CD4-positive, alpha-beta T cell treated with Interleukin-21 for 1 hour (primary cell): ENCODE measurements at places on chromosomes 11 and 22.

DNA sequence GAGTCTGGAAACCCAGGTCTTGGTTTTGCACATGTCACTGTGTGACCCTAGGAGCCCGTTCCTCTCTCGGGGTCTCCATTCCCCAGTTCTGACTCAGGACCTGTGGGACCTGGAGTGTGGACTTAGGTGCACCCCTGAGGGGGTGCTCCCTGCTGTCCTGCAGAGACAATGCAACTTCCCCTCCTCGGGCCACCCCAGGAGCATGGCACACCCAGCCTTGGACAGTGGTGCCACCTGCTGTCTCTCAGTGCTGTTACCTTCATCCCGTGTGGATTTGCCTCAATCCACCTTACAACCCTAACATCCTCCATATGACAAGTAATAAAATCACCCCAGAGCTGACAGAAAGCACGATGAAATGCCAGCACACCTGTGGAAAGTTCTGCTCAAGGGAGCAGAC lies 27.5 kb upstream of the CRYBB3 start:
- peak; percentile 20 for DNase-seq

- no peak for DNase-seq
Observed at GRCh38 chr11:36019722-36020121, 75.9 kb downstream of the LDLRAD3 start.

GRCh38 chr11:32253706-32254105 lies 162.8 kb downstream of the RCN1 start:
- no peak for DNase-seq

DNA sequence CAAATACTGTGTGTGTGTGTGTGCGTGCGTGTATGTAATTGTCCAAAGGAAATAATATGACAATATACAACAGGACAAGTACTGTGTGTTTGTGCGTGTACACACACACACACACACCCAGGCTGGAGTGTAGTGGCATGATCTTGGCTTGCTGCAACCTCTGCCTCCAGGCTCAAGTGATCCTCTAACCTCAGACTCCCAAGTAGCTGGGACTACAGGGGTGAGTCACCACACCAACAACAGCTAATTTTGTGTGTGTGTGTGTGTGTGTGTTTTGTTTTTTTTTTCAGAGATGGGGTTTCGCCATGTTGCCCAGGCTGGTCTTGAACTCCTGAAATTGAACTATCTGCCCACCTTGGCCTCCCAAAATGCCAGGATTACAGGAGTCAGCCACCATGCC lies 61.5 kb downstream of the NUP98 start:
- DNase-seq = no peak

GRCh38 chr11:85313741-85314140 lies 313.4 kb downstream of the DLG2 start:
- no peak for DNase-seq

GRCh38 chr22:36086170-36086490 lies 57.5 kb upstream of the RBFOX2 start:
- no peak for DNase-seq

DNA sequence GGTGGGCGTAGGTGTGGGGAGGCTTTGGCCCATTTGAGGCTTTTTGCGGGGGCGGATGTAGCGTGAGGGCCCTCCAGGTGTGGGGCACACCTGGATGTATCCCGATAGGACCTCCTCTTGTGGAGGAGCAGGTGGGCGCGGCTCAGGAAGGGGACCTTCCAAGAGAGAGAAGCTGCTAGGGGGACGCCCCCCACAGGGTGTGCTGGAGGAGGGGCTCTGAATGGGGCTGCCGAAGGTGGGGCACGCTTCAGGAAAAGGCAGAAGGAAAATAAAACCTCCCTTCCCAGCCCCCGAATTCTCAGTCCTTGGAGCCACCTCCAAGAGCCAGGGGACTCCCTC lies 621 bp downstream of the SGSM1 start:
- no peak for DNase-seq

- DNase-seq = no peak
Observed at GRCh38 chr11:100876815-100877520, 189.9 kb downstream of the ARHGAP42 start.

DNA sequence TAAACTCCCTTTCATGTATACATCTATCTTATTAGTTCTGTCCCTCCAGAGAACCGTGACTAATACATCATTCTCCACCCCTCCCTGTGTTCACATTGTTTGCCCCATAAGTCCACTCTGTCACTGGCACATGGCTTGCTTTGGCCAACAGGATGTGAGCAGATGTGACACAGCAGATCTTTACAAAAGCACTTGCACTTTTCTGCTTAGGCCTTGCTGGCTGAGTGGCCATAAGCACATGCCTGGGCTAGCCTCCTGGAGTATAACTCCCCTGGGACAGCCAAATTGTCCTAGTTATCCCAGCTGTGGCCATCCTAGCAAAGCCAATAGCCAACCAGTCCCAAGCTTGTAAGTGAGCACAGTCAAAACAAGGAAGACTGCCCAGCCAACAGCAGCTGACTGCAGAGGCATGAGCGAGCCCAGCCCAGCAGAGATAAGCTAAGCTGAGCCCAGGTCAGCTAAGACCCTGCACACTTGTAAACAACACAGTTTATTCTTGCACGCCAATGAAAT lies 9.7 kb upstream of the RCN1 start:
- no peak for DNase-seq

- no peak for DNase-seq
Observed at GRCh38 chr11:44708523-44709280, 18.1 kb upstream of the TSPAN18 start.

- no peak for DNase-seq
Observed at GRCh38 chr11:57805780-57806179, 44.2 kb downstream of the CTNND1 start.

DNA sequence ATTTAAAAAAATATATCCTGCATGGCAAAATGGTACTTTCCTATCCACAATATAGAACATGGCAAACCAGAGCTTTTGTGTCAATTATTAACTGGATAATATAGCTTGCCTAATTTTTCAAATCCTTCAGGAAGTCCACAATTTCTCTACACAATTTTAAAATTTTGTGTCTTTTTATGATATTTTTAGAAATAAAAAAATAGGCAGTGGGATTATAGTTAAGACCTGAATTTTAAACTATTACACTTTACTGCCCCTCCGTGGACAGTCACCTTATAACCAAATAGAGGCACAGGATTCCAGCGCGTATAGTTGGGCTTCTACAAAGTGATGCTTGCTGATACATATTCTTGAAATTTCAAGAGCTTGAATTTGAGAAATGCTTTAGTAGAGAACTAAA lies 2.1 kb upstream of the DMC1 start:
- peak; percentile 58 for DNase-seq

DNA sequence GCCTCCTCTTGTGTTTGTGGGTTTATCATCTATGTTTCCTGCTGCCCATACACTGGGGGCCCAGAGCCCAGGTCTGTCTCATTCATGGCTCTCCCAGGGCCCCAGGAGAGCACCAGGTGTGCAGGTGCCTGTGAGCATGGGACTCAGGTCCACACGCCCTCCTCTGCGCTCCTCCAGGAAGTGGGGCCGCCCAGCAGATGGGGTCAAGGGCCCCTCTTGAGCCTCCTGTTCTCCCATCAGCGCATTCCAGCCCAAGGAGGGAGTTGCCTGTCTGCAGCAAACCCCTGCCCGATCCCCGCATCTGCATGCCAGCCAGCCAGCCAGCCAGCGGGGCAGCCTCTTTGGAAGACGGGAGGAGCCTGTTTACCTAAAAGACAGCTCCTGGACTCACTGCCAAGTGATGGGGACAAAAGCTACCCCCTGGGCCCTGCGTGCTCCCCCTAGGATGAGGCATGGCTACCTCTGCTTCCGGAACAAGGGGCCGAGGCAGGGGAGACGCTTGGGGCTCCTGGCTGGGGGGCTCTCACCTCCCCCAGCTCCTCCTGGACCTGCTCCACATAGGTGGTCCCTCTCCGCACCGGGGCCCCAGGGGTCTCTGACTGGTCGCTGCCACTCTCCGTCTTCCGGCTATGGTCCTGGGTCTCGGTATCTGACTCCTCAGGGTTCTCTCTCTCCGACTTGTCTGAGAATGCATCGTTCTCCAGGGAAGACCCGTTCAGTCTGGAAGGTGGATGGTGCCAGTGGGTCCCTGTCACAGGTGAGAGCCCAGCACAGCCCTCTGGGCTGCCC lies 49.7 kb upstream of the CARS1 start:
- no peak for DNase-seq

- DNase-seq = no peak
Observed at GRCh38 chr11:2406878-2407410, 6.4 kb downstream of the TSSC4 start.

DNA sequence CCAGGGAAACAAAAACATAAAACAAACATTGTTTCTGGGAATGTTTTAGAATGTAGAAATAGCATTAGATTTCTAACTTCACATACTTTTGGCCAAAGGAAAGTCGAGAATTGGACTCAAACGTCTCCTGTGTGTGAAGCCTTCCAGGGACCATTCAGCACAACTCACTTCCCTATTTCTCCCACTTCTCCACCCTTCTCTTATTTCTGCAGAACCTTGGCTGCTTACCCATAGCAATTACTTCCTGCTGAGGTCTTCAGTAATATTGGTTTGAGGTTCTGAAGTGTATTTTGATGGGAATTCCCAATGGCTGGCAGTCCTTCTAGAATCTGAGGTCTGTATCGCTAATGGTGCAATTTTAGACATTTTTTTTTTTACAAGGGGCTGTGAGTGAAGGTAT lies 158.3 kb upstream of the SNX19 start:
- no peak for DNase-seq

DNA sequence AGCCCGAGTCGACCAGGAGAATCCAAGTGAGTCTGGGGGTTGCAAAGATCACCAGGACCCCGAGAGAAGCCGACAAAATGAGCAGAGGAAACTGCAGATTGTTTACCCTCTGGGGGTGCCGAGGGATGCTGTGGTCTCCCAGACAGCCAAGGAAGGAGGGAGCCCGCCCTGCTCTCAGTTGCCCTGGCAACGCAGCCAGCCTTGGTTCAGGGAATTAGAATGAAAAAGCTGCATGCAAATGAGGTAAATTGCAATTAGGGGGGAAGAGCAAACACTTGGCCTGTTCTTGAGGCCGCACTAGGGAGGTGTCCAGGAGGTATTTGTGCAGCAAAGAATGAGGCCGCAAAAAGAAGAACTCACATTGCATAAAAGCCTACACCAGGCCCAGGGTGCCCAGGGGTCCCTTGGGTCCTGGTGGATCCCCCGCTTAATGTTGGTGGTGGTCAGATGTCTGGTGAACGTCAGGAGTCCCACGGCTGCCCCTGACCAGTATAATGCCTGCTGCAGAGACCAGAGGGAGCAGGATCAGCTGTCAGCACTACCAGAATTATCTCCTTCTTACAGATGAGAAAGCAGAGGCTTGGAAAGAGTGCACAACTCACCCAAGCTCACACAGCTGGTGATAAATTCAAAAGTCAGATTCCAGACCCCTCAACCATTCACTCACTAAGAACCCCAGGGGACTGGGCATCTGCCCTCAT lies 40.3 kb upstream of the ATXN10 start:
- DNase-seq = no peak

DNA sequence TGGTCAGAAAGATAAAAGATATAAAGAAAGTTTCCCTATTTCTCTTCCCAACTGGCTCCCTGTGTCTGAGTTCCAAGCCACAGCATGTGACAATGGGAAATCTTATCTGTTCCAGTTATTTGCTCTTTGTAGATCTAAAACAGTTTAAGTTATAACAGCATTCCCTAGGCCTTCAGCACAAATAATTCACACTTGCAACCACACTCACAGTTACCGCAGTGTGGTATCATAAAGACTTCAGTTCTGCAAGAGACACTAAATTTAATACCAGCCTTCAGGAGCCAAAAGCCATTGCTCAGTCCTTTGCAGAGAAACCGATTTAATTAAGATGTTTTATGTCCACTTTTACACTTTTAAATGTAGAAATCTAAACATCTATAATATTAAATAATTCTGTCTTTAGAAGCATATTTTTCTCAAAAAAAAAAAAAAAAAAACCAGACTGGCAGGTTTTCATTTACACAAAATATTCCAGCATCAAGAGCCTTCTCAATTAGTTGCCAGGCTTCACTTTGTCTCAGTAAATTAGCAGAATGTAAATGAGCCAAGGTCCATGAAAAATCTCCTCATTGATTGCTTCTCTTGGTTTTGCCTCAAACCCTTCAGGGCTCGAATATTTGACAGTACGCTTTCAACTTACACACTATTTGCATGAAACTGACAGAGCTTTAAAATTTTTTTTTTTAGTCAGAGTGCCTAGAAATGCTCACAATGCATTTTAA lies 300.0 kb upstream of the DDI1 start:
- DNase-seq = no peak

GRCh38 chr22:40593460-40594273 lies 42.9 kb downstream of the MRTFA start:
- no peak for DNase-seq
